Dermis blood vessel endothelial cell (primary cell): ENCODE measurements at places on chromosomes 11 and 22. TPM values are rescaled to one million over a fixed set of nuclear protein-coding genes. Genes with fewer than 3 reads are reported as not detected.

DNA sequence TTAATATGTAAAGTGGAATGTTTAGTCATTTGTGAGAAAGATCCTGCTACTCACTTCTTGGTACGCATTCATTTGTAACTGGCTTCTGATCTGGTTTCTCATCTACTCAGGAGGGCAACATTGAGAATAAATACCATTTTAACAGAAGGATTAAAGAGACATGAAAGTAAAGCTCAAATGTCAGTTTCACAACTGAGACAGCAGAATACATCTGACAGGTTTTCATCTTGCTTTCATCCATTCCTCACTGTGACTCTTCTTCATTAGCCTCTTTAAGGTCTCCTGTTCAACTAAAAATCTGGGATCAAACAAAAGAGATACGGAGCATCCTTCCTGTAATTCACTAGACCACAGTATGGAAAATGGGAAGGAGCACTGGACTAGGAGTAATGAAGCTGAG, 31.4 kb upstream of the CCDC89 start:
- DNase-seq = no peak

GRCh38 chr11:4881860-4882500, at the start of gene OR51T1:
TSS of gene OR51T1 (plus strand) at chr11:4881900. CDS start at chr11:4881900, 0 bp downstream.
- DNase-seq = no peak

DNA sequence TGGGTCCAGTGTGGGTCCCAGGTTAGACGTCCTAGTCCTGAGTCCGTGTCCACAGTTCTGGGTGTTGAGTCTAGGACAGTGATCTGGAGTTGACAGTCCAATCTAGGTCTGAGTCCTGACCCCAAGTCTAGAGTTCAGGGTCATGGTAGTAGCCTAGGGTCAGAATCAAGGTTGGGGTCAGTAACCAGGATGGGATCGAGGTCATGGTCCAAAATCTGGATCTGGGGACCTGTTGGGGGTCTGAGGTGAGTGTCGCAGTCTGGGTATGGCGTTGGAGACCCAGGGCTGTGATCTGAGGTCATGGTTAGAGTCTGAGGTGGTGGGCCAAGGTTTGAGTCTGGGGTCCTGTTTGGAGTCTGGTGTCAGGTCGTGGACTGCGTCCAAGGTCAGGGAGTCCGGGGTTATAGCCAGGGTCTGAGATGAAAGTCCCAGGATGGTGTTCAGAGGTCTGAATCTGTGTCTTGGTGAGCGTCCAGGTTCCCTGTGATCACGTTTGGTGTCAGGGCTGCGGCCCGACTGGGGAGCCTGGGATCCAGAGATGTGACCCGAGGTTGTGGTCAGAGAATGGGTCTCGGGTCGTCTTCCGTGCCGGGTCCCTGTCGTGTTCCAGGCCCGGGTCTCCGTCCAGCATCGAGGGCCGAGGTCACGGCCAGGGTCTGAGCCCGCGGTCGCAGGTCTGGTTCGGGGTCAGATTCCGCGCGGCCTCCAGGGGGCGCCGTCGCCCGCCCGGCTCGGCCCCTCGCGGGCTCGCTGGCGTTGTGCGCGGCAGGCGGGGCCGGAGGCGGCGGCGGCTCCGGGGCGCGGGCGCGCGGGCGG, 432 bp upstream of the GRK2 start:
- peak; percentile 77 for DNase-seq

- DNase-seq = peak; percentile 83
Observed at GRCh38 chr11:128604723-128605122, 17.4 kb upstream of the ETS1 start.

GRCh38 chr11:126744699-126745098, 255.9 kb downstream of the KIRREL3 start:
- DNase-seq = no peak

- DNase-seq = peak; percentile 78
Observed at GRCh38 chr11:125300791-125301218, 136.3 kb downstream of the PKNOX2 start.

DNA sequence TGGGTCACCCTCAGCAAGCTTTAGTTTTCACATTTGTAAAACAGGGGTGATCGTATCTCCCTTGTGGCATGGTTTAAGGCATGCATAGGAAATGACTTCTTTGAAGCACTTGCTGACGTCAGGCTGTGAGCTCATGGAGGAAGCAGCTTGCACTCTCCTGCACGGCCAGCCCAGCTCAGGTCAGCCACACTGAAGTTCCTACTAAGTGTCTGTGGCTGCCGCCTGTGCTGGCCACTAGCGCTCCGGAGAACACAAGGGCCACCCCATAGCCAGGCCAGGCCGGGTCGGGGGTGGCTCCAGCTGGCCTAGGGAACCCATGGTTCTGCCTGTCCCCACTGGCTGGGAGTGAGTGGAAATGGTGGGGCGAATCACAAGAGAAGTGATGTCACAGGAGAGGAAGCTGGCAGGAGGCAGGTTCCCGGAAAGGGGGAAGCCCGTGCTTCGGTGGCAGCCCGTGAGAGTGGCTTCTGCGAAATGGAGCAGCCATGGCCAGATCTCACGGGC, 28.2 kb downstream of the KCTD17 start:
- DNase-seq = peak; percentile 81

DNA sequence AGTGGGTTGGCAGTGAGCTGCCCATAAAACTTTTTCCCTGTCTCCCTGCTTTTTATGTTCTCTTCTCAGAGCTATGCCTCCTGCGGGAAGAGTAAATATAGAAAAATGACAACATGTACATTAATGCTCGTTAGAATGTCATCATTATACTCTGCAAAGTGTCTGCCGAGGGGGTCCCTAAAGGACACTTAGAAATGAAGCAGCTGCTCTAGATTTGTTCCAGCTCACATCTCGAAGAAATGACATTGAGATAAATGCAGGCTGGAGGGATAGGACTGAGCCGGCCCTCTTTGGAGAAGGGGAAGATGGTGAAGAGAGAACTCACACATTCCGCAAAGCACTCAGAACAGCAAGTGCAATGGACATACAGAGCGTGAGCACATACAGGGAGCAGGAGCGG, 240.0 kb downstream of the NXPE2 start:
- DNase-seq = no peak

- DNase-seq = no peak
Observed at GRCh38 chr11:15562230-15562629, 447.5 kb downstream of the INSC start.

- no peak for DNase-seq
Observed at GRCh38 chr11:96620464-96621044, 230.7 kb downstream of the JRKL start.

GRCh38 chr11:1570896-1571759, 943 bp downstream of the DUSP8 start:
- DNase-seq = no peak

DNA sequence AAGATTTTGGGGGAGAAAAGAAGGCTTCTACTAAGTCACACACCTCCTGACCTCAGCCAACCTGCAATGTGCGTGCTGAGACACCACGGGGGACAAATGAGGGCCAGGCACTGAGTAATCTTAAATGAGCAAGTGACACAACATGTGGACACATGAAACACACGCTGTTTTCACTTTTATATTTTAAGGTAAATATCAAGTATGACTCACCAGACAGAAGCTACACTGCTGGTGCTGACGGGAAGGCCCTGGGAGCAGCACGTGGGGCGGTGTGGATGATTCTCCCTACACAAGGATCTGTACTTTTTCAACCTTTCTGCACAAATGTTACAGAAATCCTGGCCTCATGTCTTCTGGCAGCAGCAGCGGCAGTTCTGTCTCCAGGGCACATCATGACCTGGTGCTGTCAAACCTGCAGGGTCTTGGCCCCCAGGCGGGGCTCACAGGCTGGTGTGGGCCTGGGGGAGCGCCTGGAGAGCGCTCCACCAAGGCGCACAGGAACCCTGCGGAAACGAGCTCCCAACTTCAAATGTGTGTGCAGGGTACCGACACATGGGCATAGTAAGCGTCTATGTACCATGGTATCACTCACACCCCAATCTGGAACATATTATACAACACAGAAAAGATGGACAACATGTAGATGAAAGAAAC, 61.7 kb downstream of the DGCR2 start:
- DNase-seq = no peak

DNA sequence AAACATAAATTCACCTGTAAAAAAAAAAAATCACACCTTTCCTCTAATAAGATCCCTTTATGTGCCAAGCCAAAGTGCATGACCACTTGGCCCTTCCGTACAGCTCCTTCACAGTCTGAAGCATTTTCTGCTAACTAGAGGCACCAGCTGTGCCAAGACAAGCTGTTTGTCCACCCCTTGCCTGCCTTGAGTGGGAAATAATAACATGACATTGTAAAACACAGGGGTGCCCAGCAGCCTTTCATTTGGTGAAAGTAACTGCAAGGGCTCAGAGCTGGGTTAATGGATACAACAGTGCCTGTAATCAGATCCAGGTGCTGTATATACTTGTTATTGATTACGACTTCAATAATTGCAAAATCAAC, 59.2 kb downstream of the DDIAS start:
- no peak for DNase-seq

DNA sequence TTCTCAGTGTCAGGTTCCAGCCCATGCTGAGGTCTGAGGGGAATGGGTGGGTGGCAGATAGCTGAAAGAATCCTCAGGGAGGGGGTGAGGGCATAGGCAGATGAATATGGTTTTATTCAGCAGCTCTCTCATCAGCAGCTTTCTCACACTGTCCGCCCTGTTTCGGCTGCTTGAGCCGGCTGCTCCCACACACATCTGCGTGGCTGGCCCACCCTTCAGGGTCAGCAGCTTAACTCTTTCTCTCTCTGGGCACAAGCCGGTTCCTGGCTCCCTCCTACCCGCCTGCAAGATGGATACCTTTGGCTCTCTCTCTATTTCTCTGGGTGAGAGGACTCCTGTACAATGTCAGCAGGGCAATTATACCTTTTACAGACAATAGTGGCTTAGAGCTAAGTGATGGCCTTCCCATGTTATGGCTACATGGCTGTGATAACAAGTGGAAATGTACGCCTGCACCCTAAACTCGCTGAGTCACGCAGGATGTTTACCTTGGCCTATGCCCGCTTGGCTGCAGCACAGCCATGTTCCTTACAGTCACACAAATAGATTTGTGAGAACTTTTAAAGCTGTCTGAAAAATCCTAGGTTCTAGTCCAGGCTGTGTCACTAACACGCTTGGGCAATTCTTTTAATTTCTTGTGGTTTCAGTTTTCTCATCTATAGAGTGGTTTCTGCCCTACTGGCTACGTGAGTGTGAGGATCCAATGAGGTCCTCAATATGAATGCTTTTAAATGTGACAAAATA, 4.1 kb downstream of the MMP20 start:
- peak; percentile 82 for DNase-seq

DNA sequence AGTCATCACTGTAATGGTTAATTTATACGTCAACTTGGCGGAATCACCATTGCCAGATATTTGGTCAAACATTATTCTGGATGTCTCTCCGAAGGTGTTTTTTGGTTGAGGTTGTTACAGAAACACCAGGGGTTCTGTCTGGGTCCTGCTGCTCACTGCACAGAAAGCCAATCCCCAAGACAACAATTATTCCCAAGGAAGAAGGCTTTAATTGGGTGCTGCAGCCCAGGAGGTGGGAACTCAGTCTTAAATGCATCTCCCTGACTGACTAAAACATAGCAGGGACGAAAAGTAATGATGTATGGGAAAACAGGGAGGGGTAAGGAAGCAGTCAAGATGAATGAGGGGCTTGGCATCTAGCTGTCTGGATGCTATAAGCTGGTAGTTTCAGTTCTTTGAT, 331.3 kb downstream of the TBC1D22A start:
- DNase-seq = no peak

- no peak for DNase-seq
Observed at GRCh38 chr11:44580701-44581100, 15.2 kb downstream of the CD82 start.

DNA sequence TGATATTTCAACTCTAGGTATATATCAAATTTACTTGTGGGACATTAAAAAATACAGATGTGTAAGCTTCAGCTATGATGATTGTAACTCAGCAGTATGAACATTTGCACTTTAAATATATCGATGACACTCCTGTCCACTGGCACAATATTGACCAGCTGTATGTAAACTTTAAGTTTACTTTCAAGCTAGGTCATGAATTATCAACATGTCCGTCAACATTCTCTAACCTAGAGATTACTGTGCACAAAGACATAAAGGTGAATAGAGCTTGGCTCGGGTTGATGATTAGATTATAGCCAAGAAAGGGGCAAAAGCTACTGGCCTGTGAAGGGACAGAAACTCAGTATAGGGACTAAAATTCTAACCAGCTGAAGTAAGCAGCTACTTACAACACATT, 286.6 kb downstream of the SWAP70 start:
- no peak for DNase-seq

GRCh38 chr11:123188508-123189165, 6.4 kb downstream of the CLMP start:
- peak; percentile 12 for DNase-seq

DNA sequence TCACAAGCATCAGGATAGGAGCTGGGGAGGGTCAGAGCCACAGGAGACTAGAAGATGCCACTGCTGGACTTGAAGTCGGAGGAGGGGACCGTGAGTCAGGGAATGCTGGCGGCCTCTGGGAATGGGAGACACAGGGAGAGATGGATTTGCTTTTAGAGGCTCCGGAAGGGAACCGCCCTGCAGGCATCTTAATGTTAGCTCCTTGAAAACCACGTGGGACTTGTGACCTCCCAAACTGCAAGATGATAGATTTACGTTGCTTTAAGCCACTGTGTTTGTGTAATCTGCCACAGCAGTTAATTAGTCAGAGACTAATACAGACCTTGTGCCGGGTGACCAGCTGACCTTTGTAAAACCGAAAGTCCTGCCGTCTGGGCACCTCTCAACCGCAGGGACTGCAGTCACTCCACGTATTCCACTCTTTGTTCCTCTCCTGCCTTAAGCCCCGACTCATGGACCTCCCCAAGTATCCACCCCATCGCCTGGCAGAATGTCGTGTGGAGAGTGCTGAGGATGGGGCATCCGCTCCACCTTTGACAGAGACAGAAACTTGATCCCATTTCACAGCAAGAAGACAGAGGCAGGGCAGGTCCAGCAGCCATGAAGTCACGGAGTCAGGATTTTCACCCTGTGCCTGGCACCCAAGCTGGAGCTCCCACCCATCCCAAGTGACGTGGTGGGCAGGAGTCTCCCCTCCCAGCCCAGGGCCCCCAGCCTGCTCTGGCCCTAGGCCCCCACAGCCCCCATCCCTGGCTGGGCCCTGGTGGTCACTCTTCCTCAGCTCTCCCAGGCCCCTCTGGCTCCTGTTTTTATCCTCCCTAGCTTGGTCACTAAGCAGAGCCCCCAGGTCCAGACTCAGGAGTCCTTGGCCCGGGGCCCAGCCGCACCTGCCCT, 19.4 kb upstream of the CTSD start:
- peak; percentile 15 for DNase-seq

DNA sequence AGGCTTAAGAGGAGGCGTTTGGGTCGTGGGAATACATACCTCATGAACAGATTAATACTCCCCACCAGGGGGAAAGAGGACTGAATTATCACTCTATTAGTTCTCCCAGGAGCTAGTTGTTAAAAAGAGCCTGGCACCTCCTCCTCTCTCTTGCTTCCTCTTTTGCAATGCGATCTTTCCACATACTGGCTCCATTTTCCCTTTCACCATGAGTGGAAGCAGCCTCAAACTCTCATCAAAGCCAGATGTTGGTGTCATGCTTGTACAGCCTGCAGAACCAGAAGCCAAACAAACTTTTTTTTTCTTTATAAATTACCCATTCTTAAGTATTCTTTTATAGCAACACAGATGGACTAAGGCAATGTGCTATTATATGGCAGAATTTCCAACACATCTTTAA, 258.5 kb downstream of the FAM76B start:
- no peak for DNase-seq

Gene TMEM191B
- 1.2 and 1.9 TPM in 2 replicates for total RNA-seq

Gene PDE2A
- total RNA-seq = 351 and 380 TPM in 2 replicates

Gene PAMR1
- total RNA-seq = 0.68 and 0.84 TPM in 2 replicates

Gene MRGPRX2
- not detected in 2 replicates for total RNA-seq

Gene SHISAL1
- total RNA-seq = not detected in 2 replicates

Gene MCAM
- total RNA-seq = 1,172 and 1,718 TPM in 2 replicates

Gene IGSF9B
- total RNA-seq = 0.05 and 0.17 TPM in 2 replicates

Gene ROBO4
- total RNA-seq = 521 and 692 TPM in 2 replicates
